ENCODE measurements at places on chromosomes 5 and 9. TPM values are rescaled to one million over a fixed set of nuclear protein-coding genes. Genes with fewer than 3 reads are reported as not detected.

Gene RASGEF1C
- polyA plus RNA-seq = not detected

Gene FGF10
- polyA plus RNA-seq = not detected

Gene TIMD4
- polyA plus RNA-seq = not detected

Gene REEP2
- 31.2 TPM for polyA plus RNA-seq

Gene SOX30
- 0.10 TPM for polyA plus RNA-seq

Gene HAPLN1
- polyA plus RNA-seq = 0.39 TPM

Gene CD14
- polyA plus RNA-seq = 0.19 TPM

Gene MCC
- polyA plus RNA-seq = 3.6 TPM

Gene ANKRD31
- polyA plus RNA-seq = 0.05 TPM

Gene PCDHA10
- 0.02 TPM for polyA plus RNA-seq

Gene FAM174A
- polyA plus RNA-seq = 24.9 TPM

Gene ZNF79
- 4.6 TPM for polyA plus RNA-seq

Gene ZNF454
- polyA plus RNA-seq = 0.15 TPM

Gene ABLIM3
- 5.9 TPM for polyA plus RNA-seq

Gene RLN2
- polyA plus RNA-seq = 0.50 TPM

Gene GHR
- 0.03 TPM for polyA plus RNA-seq

- H3K4me3 ChIP-seq = peak within 1 kb of the TSS; percentile 71
- H3K36me3 ChIP-seq = peaks cover 2% of the 10 kb centered on the region
- peak within 1 kb of the TSS; percentile 53 for H3K27ac ChIP-seq
- no peaks in the 10 kb centered on the region for H3K4me1 ChIP-seq
Measured at GRCh38 chr9:73151653-73152542, at the start of gene ANXA1. Gene ANXA1, plus strand, starts transcription at chr9:73151865. Its CDS starts 6,671 bp downstream, at chr9:73158536.

DNA sequence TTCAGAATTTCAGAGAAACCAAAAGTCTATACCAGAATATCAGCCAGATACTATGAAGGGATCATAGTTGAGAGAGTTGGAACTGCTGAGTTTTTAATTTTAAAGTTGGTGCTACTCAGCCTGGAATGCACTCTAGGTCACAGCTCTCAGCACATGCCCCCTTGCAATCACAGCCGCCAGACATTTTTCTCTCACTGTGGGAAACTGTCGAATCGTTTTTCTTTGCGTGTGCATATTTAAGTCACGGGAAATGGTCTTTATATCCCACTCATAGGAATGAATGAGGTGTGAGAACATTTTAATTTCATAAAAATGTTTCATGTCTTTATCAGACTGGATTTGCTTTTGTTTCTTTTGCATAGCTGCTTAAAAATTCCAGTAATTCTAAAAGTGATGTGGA is 12.2 kb upstream of the SPDL1 start:
- no peak for DNase-seq
- H3K27ac ChIP-seq = no peak overlapping the region
- H3K4me3 ChIP-seq = no peak overlapping the region
- H3K4me1 ChIP-seq = no peaks in the 10 kb centered on the region
- no peaks in the 10 kb centered on the region for H3K27me3 ChIP-seq
- no peaks in the 10 kb centered on the region for H3K36me3 ChIP-seq

- H3K27ac ChIP-seq = no peak overlapping the region
- no peaks in the 10 kb centered on the region for H3K4me1 ChIP-seq
- H3K27me3 ChIP-seq = no peaks in the 10 kb centered on the region
Measured at GRCh38 chr5:11069041-11069440, 308.0 kb upstream of the DAP start.

DNA sequence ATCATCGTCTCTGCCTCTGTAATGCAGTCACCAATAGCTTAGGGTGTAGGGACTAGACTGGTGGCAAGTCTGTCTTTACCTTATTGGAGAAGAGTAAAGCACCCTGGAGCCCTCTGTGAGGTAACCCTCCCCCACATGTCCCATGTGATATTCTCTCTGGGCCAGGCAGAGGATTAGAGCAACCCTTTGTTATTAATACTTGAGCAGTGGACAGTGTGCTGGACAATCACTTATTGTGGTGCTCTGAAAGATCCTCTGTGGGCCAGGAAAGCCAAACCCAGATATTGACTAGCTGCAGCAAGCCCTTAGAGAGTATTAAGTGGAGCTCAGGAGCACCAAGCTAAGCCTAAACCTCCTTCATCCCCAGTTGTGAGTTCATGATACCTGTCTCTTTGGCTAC is 139.7 kb upstream of the RUSC2 start:
- DNase-seq = no peak
- no peaks in the 10 kb centered on the region for H3K36me3 ChIP-seq
- H3K27me3 ChIP-seq = no peaks in the 10 kb centered on the region
- H3K4me3 ChIP-seq = no peak overlapping the region
- H3K27ac ChIP-seq = peak overlapping the region; percentile 68

- DNase-seq = peak; percentile 80
- H3K27me3 ChIP-seq = peaks cover 7% of the 10 kb centered on the region
- H3K36me3 ChIP-seq = no peaks in the 10 kb centered on the region
- H3K4me3 ChIP-seq = no peak overlapping the region
Measured at GRCh38 chr5:168219515-168220410, 71.7 kb upstream of the WWC1 start.

- DNase-seq = no peak
- H3K4me3 ChIP-seq = no peak overlapping the region
- H3K27me3 ChIP-seq = no peaks in the 10 kb centered on the region
- no peak overlapping the region for H3K27ac ChIP-seq
- no peaks in the 10 kb centered on the region for H3K4me1 ChIP-seq
- no peaks in the 10 kb centered on the region for H3K36me3 ChIP-seq
Measured at GRCh38 chr5:35087991-35088390, 40.2 kb upstream of the AGXT2 start.

- H3K4me3 ChIP-seq = no peak overlapping the region
- no peak overlapping the region for H3K27ac ChIP-seq
- H3K27me3 ChIP-seq = no peaks in the 10 kb centered on the region
- H3K4me1 ChIP-seq = no peaks in the 10 kb centered on the region
- DNase-seq = no peak
Measured at GRCh38 chr9:4862506-4863250, 69.9 kb downstream of the RCL1 start.

GRCh38 chr5:68522863-68523262 is 307.3 kb downstream of the PIK3R1 start:
- no peaks in the 10 kb centered on the region for H3K36me3 ChIP-seq
- H3K4me1 ChIP-seq = no peaks in the 10 kb centered on the region
- no peak overlapping the region for H3K4me3 ChIP-seq
- no peaks in the 10 kb centered on the region for H3K27me3 ChIP-seq
- no peak overlapping the region for H3K27ac ChIP-seq
- DNase-seq = no peak

DNA sequence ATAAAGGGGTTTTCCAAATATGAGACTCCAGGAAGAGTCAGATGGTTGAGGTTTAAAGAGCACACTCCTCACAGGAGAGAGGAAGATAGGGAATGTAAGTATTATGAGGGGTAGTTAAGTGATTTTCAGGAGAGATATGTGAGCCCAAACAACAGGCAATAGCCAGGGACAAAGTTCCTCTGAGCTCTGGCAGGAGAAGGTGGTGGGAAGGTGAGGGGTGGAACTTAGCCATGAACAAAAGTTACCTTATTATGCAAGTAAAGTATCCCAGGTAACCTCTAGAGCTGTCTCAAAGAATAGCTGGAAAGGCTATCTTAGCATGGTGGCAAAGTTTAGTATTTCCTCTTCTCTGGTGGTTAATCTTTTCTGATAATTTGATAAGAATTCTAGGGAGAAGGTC is 450.5 kb upstream of the PTPRD start:
- DNase-seq = no peak
- H3K4me1 ChIP-seq = no peaks in the 10 kb centered on the region
- H3K27me3 ChIP-seq = no peaks in the 10 kb centered on the region
- no peaks in the 10 kb centered on the region for H3K36me3 ChIP-seq
- no peak overlapping the region for H3K4me3 ChIP-seq
- H3K27ac ChIP-seq = no peak overlapping the region

GRCh38 chr5:111737716-111738115 is 19.3 kb downstream of the NREP start:
- peaks cover 53% of the 10 kb centered on the region for H3K36me3 ChIP-seq
- H3K4me1 ChIP-seq = peaks cover 36% of the 10 kb centered on the region
- DNase-seq = no peak

- no peaks in the 10 kb centered on the region for H3K4me1 ChIP-seq
- no peak overlapping the region for H3K27ac ChIP-seq
- no peak overlapping the region for H3K4me3 ChIP-seq
- H3K36me3 ChIP-seq = no peaks in the 10 kb centered on the region
- H3K27me3 ChIP-seq = no peaks in the 10 kb centered on the region
Measured at GRCh38 chr9:127081250-127082185, 40.9 kb downstream of the ANGPTL2 start.

GRCh38 chr5:37975531-37975930 is 135.7 kb upstream of the GDNF start:
- H3K27me3 ChIP-seq = no peaks in the 10 kb centered on the region
- H3K27ac ChIP-seq = no peak overlapping the region
- no peak for DNase-seq
- H3K4me1 ChIP-seq = no peaks in the 10 kb centered on the region
- no peaks in the 10 kb centered on the region for H3K36me3 ChIP-seq

- H3K4me1 ChIP-seq = no peaks in the 10 kb centered on the region
- no peak for DNase-seq
- H3K27ac ChIP-seq = no peak overlapping the region
Measured at GRCh38 chr9:70093095-70093494, 49.4 kb downstream of the MAMDC2 start.

GRCh38 chr9:38022203-38022895 is 46.7 kb downstream of the SHB start:
- no peak for DNase-seq
- no peak overlapping the region for H3K4me3 ChIP-seq
- H3K27me3 ChIP-seq = no peaks in the 10 kb centered on the region
- H3K27ac ChIP-seq = peak overlapping the region; percentile 100
- H3K36me3 ChIP-seq = peaks cover 9% of the 10 kb centered on the region

- no peaks in the 10 kb centered on the region for H3K27me3 ChIP-seq
- H3K27ac ChIP-seq = 0 out of 2 replicates have a peak overlapping the region, but pooled peaks have one; percentile 3
- H3K4me1 ChIP-seq = no peaks in the 10 kb centered on the region
- no peaks in the 10 kb centered on the region for H3K36me3 ChIP-seq
Measured at GRCh38 chr5:110852053-110852452, 113.2 kb downstream of the SLC25A46 start.

- H3K27me3 ChIP-seq = peaks cover 11% of the 10 kb centered on the region
- DNase-seq = no peak
- H3K36me3 ChIP-seq = no peaks in the 10 kb centered on the region
- H3K4me1 ChIP-seq = no peaks in the 10 kb centered on the region
Measured at GRCh38 chr5:113694576-113694975, 181.1 kb downstream of the YTHDC2 start.

GRCh38 chr9:94638335-94639060 is 820 bp downstream of the FBP1 start:
- no peak overlapping the region for H3K4me3 ChIP-seq
- H3K36me3 ChIP-seq = no peaks in the 10 kb centered on the region
- no peaks in the 10 kb centered on the region for H3K27me3 ChIP-seq

- no peak overlapping the region for H3K27ac ChIP-seq
- no peaks in the 10 kb centered on the region for H3K27me3 ChIP-seq
- peaks cover 6% of the 10 kb centered on the region for H3K4me1 ChIP-seq
- no peak overlapping the region for H3K4me3 ChIP-seq
Measured at GRCh38 chr9:114339130-114339908, 9.7 kb downstream of the ORM2 start.

DNA sequence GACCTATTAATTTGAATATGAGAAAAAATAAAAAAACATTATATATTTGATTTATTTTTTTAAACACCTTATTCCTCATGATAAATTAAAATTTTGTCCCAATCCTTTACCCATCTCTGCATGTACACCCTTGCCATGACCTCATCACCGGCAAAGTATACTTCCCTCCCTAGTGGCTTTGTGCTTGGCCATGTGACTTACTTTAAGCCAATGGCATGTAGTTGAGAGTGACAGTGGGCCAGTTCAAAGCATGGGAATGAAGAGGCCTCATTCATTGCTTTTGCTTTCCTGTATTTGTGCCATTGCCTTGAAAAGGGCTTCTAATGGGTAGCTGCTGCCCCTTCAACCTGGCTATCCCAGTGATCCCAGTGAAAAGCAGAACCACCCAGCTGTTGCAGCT is 31.2 kb downstream of the C9 start:
- no peak for DNase-seq
- H3K4me3 ChIP-seq = no peak overlapping the region
- H3K4me1 ChIP-seq = no peaks in the 10 kb centered on the region
- H3K36me3 ChIP-seq = no peaks in the 10 kb centered on the region
- no peaks in the 10 kb centered on the region for H3K27me3 ChIP-seq

DNA sequence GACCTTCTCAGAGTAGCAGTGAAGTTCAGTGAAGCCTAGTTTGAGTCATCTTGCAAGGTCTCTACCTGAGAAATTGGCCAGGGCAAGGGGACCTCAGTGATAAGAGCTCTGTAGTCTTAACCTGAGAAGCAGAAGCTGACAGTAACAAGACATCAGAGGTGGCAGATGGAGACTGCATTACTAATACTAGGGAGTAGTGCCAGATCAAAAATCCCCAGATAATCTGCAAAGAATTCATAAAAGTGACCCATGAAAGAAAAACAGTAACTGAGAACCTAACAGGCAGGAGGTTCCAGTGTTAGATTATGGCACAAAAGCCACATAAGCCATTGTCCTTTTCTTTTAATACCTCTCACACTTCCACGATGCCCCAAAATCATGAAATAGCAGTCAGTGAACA is 175.5 kb downstream of the MUSK start:
- H3K4me1 ChIP-seq = no peaks in the 10 kb centered on the region
- H3K36me3 ChIP-seq = no peaks in the 10 kb centered on the region
- H3K27me3 ChIP-seq = no peaks in the 10 kb centered on the region
- H3K27ac ChIP-seq = no peak overlapping the region

- H3K36me3 ChIP-seq = no peaks in the 10 kb centered on the region
- no peak for DNase-seq
- H3K4me3 ChIP-seq = no peak overlapping the region
- no peaks in the 10 kb centered on the region for H3K27me3 ChIP-seq
Measured at GRCh38 chr5:91031402-91031752, 351.7 kb downstream of the ARRDC3 start.

DNA sequence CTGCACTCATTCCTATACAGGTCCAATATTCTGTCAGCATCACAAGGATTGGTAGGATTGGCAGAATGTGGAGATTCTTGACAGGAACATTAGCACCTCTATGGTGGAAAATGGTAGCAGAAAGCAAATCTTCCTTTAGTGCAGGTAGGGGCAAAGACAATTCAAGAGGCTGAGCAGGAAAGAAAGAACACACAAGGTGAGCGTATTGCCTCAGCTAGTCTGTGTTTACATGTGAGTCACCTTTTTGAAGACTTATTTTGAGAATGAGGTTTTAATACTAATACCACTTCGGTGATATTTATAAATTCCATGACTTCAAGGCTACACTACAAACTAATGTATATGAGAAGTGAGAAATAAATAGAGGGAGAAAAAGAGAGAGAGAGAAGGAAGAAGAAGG is 717.0 kb downstream of the BRINP1 start:
- no peak overlapping the region for H3K4me3 ChIP-seq
- H3K27me3 ChIP-seq = no peaks in the 10 kb centered on the region
- H3K36me3 ChIP-seq = no peaks in the 10 kb centered on the region
- H3K27ac ChIP-seq = no peak overlapping the region

GRCh38 chr5:118883362-118883761 is 105.0 kb downstream of the DTWD2 start:
- H3K4me3 ChIP-seq = no peak overlapping the region
- no peaks in the 10 kb centered on the region for H3K4me1 ChIP-seq
- no peaks in the 10 kb centered on the region for H3K36me3 ChIP-seq
- H3K27ac ChIP-seq = no peak overlapping the region
- no peak for DNase-seq

GRCh38 chr9:121394292-121394691 is 24.2 kb upstream of the STOM start:
- no peak overlapping the region for H3K4me3 ChIP-seq
- no peaks in the 10 kb centered on the region for H3K27me3 ChIP-seq
- no peaks in the 10 kb centered on the region for H3K36me3 ChIP-seq
- no peak overlapping the region for H3K27ac ChIP-seq
- peaks cover 19% of the 10 kb centered on the region for H3K4me1 ChIP-seq
- DNase-seq = no peak
